ENCODE measurements at places on chromosomes 6 and 20. TPM values are rescaled to one million over a fixed set of nuclear protein-coding genes. Genes with fewer than 3 reads are reported as not detected.

GRCh38 chr6:138406443-138406842, 2.4 kb downstream of the HEBP2 start:
- no peak overlapping the region for H3K27ac ChIP-seq
- H3K36me3 ChIP-seq, result peaks cover 9% of the 10 kb centered on the region
- no peak overlapping the region for H3K4me3 ChIP-seq

DNA sequence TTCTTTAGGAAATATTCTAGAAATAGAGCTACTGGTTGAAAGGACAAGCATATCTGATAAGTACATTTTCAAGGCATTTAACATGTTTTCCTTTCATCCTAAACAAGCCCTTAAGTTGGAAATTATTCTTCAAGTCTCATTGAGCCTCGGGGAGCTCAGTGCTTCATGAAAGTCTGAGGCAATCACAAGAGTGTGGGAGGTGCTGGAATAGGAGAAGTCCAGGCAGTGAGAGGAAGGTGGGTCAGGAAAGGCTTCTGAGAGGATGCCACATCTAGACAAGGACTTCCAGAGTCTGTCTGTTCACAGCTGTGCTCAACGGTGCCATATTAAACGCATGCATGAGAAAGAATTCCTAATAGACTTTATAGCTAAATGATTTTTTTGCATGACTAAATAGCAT, 69.8 kb downstream of the CD83 start:
- DNase-seq, result no peak
- no peaks in the 10 kb centered on the region for H3K36me3 ChIP-seq
- H3K4me1 ChIP-seq, result no peaks in the 10 kb centered on the region
- no peak overlapping the region for H3K27ac ChIP-seq
- no peaks in the 10 kb centered on the region for H3K27me3 ChIP-seq

Gene AIF1
- polyA plus RNA-seq, result 121 TPM

- no peaks in the 10 kb centered on the region for H3K4me1 ChIP-seq
- DNase-seq, result no peak
- H3K27ac ChIP-seq, result no peak overlapping the region
- H3K36me3 ChIP-seq, result no peaks in the 10 kb centered on the region
- H3K4me3 ChIP-seq, result no peak overlapping the region
These were observed 2.1 kb downstream of the PRSS35 start for GRCh38 chr6:83514466-83514865.

DNA sequence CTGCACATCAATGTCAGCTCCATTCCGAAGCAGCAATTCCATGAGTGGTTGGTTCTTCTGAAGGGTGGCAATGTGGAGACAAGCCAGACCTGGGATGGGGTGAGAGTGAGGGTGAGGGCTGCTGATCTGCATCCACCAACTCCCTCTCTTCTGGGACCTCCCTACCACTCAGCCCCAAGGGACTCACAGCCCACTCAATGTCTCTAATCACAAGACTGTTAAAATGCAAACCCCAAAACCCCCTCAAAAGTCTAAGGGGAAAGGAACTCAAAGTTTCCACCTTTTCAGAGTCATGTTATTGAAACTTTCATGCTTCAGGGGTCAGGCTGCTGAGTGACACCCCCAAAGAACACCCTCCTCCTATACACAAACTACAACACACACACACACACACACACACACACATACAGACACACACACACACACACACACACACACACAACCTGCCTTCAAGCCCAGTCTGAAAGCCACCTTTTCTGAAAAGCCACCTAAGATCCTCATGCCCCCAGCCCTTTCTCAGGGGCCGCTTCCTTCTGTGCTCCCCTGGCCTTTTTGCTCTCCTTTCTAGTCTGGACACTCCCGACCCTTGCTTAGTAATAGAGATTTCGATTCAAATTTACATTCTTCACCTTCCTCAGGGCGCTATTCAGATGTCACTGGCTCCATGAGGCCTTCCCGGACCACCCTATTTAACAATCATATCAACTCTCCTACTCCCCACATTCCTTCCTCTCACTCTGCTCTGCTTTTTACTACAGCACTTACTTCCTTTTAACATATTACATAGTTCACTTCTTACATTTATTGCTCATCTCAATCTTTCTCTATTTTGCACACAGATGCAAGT, 3.3 kb upstream of the SLC35B2 start:
- H3K4me3 ChIP-seq, result no peak overlapping the region
- no peak for DNase-seq
- no peaks in the 10 kb centered on the region for H3K36me3 ChIP-seq
- H3K4me1 ChIP-seq, result peaks cover 2% of the 10 kb centered on the region

- peak; percentile 60 for DNase-seq
- H3K36me3 ChIP-seq, result no peaks in the 10 kb centered on the region
- H3K4me1 ChIP-seq, result peaks cover 11% of the 10 kb centered on the region
- H3K4me3 ChIP-seq, result peak overlapping the region; percentile 69
- peak overlapping the region; percentile 59 for H3K27ac ChIP-seq
- no peaks in the 10 kb centered on the region for H3K27me3 ChIP-seq
These were observed 998 bp downstream of the BMP2 start for GRCh38 chr20:6768228-6769140.

GRCh38 chr20:17655286-17655651, 26.8 kb downstream of the RRBP1 start:
- no peaks in the 10 kb centered on the region for H3K4me1 ChIP-seq
- peaks cover 7% of the 10 kb centered on the region for H3K36me3 ChIP-seq
- no peak for DNase-seq
- H3K4me3 ChIP-seq, result no peak overlapping the region

GRCh38 chr6:40265615-40266014, 321.5 kb downstream of the LRFN2 start:
- H3K27ac ChIP-seq, result no peak overlapping the region
- H3K4me3 ChIP-seq, result no peak overlapping the region
- no peaks in the 10 kb centered on the region for H3K36me3 ChIP-seq
- DNase-seq, result no peak
- no peaks in the 10 kb centered on the region for H3K27me3 ChIP-seq
- H3K4me1 ChIP-seq, result no peaks in the 10 kb centered on the region

Gene CFAP206
- polyA plus RNA-seq, result 2.6 TPM

Gene ERVFRD-1
- polyA plus RNA-seq, result 0.24 TPM

DNA sequence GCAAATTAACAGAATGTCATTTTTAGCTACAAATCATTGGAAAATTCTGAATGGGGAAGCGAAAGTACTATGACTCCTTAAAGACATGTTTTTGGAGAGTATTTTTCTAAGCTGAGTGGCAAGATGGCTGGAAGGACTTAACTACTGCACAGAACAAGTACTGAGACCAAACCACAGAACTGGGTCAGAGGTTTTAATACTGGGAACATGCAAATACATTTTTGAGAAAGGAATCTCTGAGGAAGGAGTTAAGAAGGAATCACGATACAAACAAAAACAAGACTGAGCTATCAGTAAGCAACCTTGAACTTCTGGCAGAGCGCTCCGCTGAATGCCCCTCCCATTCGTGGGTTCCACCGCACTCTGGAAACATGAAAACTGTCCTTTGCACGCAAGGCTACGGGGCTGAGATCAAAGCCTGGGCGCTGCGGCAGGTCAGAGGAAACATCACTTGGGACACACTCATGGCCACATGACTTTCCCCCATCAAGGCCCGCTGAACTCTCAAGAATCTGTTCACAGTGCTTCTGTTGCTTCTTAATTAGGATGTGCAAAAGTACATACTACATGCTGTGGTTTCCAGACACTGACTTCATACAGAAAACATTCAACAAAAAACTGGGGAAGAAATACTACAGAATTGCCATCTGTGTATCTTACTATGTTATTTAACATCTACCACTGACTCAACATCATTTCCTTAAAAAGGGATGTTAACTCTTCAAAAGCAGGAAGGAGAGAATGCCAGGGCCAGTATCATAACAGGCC, 27.8 kb downstream of the SLC23A2 start:
- H3K27me3 ChIP-seq, result no peaks in the 10 kb centered on the region
- H3K27ac ChIP-seq, result peak overlapping the region; percentile 41
- H3K4me1 ChIP-seq, result peaks cover 7% of the 10 kb centered on the region
- peak; percentile 44 for DNase-seq
- no peaks in the 10 kb centered on the region for H3K36me3 ChIP-seq

DNA sequence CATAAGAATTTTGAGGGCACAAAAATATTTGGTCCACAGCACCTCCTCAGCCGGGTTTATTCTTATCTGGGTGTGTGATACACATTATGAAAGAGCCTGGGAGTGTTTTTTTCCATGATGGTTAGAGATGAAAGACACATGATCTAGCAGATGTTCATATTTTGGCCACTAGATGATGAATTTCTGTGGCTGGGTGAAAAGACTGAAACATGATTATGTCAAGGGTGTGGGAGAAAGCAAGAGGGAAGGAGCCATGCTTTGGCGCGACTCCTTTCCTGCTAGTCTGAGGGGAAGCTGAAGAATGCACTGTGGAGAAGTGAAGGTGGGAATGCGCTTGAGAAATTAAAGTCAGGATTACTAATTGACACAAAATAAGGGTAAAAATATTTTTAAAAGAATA, 102.3 kb downstream of the SH3BGRL2 start:
- no peak overlapping the region for H3K27ac ChIP-seq
- DNase-seq, result no peak
- H3K4me1 ChIP-seq, result no peaks in the 10 kb centered on the region

Gene PLN
- 22.7 TPM for polyA plus RNA-seq

Gene MATN4
- polyA plus RNA-seq, result 0.19 TPM

GRCh38 chr6:25630508-25631278, 21.3 kb upstream of the SCGN start:
- H3K27ac ChIP-seq, result no peak overlapping the region
- H3K27me3 ChIP-seq, result no peaks in the 10 kb centered on the region
- no peak for DNase-seq
- no peaks in the 10 kb centered on the region for H3K36me3 ChIP-seq
- no peak overlapping the region for H3K4me3 ChIP-seq

DNA sequence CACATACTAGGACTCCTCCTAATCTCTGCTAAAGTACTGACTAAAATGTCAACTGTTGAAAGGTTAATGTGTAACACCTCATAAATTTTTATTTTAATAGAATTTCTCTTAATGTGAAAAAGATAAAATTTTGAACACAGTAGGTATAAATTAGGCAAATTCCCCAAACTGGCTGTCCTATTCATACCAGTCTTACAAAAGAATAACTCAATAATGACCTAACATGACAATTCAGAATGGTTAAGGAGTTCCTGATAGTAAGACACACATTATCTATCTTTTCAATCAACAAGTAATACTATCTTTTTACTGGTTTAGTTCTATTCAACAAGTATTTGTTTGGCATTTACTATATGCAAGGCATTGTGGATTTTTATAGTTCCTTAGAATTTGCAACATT, 141.1 kb downstream of the EPHA7 start:
- no peaks in the 10 kb centered on the region for H3K36me3 ChIP-seq
- DNase-seq, result no peak
- no peak overlapping the region for H3K27ac ChIP-seq
- no peaks in the 10 kb centered on the region for H3K27me3 ChIP-seq
- no peaks in the 10 kb centered on the region for H3K4me1 ChIP-seq
